GM12865 (cell line): ENCODE measurements at places on chromosomes 6 and 20.

DNA sequence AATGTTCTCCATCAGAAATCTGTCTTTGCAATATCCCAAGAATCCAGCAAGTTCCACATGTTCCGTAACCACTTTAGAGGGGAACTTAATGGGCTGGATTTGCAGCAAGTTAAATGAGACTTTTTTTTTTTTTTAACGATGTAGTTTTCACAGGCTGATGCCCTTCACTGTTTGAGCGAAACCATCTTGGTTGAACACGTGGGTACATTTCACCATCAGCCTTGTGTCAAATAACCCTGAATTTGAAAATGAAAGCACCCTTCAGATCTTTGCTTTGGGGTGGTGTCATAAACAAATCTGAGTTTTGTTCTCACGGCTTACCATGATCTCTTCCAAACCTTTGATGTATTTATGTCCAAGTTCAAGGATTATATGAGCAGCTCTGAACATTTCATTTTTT, 73.7 kb upstream of the EXOC2 start:
- peak; percentile 53 for DNase-seq

DNA sequence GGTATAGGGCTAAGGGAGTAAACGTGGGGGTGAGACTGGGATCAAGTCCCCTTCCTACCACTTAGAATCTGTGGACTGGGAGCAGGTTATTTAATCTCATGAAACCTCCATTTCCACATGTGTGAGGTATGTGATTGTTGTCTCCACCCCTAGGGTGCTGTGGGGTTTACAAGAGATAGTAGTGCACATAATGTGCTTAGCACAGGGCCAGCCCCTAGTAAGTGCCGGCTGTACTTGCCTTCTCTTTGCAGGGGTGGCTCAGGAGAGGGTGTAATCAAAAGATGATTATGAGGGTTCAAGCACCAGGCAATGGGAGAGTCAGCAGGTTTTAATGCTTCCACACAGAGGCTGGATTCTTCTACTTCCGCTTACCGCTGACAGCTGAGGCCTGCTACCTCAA, 6.9 kb downstream of the NT5E start:
- no peak for DNase-seq

- no peak for DNase-seq
Observed at GRCh38 chr6:118240878-118241528, 307.1 kb upstream of the PLN start.

DNA sequence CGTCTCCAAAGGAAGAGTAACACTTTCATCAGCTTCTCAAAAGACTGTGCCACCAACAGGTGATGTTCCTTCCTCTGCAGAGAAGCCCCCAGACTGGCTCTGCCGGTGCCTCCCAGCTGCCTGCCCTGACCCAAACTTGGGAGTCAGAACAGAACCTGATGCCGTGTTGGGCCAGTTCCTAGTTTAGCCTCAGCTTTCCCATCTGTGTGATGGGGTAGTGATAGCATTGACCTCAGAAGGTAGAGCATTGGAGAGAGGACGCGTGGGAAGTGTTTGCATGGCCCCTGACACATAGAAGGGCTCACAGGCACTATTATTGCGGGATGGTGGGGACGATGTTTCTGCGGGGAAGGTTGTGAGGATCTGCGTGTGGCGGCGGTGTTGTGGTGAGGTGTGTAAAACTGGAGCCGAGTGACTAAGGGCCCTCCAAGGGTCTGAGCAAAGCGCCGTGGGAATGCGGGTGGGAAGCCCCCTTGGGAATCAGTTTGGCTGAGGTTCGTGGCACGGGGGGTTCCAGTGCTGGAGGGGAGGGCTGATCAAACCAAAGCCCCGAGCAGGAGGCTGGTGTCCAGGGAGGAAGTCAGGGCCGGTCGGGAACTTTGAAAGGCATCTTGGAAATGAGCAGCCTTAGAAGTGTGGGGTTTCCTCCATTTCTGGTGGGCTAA, 1.7 kb downstream of the NTSR1 start:
- DNase-seq: no peak

DNA sequence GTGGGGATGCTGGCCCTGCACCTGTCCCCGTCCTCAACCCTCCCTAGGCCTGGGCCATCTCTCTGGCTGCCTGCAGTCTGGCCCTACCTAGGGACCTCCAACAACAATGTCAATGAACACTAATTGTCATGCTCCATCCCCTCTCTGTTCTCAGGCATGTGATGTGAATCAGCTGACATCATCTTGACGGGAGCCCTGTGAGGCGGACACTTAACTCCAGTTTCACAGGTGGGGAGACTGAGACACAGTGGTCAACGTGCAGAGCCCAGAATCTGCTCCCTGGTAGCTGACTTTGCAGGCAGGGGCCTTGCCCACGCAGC, 762 bp upstream of the TCEA2 start:
- no peak for DNase-seq

GRCh38 chr20:2176946-2177345, 75.3 kb downstream of the STK35 start:
- DNase-seq: no peak

- no peak for DNase-seq
Observed at GRCh38 chr6:137522198-137522798, 28.1 kb upstream of the OLIG3 start.

DNA sequence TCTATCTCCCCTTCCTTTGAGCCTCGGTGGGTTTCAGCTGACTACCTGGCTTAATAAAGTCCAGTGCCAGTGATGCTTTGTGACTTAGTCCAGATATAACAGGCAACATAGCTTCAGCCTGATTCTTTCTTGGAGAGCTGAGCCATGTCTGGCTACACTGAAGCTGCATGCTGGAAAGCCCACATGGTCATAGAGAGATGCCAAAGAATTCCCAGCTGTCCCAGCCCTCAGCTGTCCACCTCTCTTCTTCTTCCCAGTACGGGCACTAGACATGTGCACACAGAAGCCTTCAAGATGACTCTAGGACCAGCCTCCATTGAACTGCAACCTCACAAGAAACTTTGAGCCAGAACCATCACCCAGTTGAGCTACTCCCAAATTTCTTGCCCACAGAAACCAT, 154.1 kb upstream of the MYLIP start:
- no peak for DNase-seq

DNA sequence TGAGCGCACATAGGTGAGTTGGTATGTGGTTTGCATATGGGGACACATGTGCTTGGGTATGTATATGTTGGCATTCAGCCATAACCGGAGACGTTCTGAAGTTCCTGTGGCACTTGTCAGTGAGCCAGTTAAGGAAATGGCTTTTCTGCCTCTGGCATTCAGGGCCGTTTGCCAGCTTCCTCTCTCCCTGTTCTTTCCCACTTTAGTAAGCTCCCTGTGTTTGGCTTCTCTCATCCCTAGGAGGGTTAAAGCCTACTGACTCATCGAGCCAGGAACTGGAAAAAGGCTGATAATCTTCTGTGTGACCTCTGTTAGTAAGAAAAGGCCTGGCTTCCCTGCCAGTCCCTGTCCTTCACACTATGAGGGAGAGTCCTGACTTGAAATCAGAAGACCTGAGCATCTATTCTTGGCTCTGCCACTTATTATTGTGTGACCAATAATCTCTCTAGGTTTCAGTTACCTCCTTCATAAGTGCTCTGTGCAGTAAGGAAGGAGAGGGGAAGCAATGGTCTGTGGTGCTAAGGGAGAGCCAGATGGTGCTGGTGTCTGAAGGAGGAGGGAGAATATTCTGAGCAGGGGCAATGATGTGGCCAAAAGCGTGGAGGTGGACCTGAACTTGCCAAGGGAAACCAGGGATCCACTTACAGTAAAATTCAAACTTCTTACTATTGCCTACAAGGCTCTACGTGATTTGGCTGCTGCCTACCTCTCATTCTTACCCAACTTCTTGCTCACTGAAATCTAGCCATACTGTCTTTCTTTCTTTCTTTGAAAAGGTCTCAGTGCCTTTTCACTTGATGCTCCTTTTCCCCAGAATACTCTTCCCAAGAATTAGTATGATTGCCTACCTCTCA, 31.4 kb downstream of the ACSS2 start:
- DNase-seq: no peak

- no peak for DNase-seq
Observed at GRCh38 chr20:48064929-48065328, 279.6 kb upstream of the SULF2 start.

DNA sequence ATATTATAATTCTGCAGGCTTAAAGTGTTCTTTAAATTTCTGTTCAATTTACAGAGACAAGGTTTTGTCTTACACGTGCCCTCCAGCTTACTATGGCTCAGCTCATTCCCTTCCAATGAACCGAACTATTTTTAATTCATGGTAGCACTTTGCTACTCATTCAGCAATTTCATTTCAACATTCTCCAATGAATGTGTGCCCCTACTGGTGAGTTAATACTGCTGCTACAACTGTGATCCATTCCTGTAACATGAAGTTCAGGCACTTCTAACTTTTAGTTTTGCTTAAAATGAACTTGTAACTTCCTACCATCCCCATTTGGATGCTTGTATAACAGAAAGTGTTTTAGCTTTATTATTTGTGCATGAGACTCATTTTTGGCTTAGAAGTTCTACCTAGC, 99.7 kb downstream of the F13A1 start:
- peak; percentile 8 for DNase-seq

GRCh38 chr6:12327391-12327790, 37.2 kb downstream of the EDN1 start:
- DNase-seq: no peak

- DNase-seq: no peak
Observed at GRCh38 chr20:21712443-21713059, 7.1 kb downstream of the PAX1 start.

DNA sequence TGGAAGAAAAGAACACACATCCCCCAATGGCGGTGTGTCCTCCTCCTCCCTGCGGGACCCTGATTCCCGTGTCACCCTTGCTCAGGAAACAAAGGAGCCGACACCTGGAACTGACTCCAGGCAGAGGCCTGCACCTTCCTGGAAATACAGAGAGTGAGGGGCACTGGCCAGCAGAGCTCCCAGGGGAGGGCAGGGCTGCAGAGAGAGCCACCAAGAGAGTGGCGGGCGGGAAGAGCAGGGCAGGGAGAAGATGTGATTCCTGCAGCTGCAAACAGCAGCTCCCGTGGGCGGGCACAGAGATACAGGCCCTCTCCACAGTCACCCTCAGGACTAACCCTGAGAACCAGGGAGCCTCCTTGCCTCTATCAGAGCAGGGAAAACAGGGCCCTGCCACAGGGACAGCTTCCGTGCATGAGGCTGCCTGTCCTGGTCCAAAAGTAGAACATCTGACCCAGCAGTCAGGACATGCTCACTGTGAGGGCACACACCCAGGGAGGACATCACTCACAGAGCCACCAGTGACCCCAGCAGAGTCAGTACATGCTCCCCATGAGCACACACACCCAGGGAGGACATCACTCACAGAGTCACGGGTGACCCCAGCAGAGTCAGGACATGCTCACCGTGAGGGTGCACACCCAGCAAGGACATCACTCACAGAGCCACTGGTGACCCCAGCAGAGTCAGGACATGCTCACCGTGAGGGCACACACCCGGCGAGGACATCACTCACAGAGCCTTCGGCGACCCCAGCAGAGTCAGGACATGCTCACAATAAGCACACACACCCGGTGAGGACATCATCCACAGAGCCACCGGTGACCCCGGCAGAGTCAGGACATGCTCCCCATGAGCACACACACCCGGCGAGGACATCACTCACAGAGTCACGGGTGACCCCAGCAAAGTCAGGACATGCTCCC, 193.1 kb downstream of the DLL1 start:
- no peak for DNase-seq

DNA sequence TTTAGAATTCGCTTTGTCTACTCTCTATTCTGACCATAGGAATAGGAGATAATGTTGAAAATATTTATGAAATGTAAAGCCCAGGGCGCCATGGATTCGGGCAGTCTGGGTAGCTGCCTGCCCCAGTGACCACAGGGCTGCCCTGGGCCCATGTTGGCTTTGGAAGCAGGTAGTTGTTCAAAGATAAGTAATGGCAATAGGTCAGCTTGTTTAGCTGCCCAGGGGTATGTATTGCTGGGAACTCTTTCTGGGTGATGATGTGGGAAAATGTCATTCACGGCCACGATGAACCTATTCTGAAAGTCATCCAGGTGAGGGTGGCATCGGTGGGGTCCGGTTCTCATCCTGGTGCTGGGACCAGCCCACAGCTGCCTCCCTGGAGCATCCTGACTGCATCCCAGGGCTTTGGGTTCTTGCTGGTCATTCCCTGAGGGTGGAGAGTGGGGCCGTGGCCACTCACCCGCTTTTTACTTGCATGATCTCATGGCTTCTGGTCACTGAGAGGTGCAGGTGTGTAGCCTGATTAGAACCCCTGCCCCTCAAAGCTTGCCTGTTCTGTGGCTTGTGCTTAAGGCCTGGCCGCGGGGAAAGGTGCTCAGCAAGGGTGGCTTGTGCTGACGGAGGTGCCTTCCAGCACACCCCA, 102.8 kb downstream of the ERMARD start:
- no peak for DNase-seq

DNA sequence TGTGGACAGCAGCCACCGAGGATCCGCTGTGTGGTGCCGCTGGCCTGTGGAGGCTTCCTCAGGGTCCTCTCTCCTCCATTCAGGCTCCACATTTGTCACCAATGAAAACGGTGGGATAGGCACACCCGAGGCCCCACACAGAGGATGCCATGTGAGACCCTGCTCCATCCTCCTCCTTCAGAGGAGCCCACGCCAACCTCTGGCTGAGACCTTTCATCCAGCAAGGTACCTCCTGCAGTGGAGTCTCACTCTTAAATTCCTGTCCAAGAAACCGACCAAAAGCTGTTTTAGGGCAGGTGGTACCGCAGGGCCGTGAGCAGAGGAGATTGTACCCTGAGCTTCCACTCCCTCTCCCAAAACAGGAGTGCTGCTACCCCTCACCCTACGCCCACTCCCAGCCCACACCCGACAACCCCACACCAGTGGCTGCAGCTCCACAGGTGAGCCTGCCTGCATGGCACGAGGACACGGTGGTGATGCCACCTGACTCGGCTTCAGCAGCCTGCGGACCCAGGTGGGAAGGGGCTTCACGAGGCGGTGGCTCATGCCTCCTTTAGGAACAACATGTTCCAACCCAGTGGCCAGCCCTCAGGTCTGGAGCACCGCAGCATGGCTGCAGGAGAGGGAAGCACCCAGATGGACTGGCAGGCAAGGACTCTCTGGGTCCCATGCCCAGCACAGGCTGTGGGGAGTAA, 237.6 kb upstream of the AFDN start:
- DNase-seq: no peak

GRCh38 chr20:51987812-51988211, 185.5 kb upstream of the SALL4 start:
- DNase-seq: no peak

GRCh38 chr6:33192671-33193602, 670 bp upstream of the COL11A2 start:
- DNase-seq: no peak

DNA sequence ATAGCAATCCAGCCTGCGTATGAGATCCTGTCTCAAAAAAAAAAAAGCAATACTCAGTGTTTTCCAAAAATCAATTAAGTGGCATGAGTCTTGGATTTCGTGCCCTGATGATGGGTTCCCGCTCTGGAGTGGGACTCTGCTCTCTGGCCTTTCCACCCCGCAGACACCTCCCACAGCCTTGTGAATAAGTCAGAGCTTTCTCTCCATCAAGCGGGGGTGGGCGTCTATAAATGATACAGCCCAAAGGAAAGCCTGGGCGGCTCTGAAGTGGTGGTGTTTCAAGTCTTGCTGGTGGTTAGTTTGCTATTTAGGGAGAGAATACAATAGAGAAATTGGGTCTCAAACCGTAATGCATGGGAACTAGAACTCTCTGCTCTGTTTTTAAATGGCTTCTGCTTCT, 52.5 kb upstream of the TAGAP start:
- DNase-seq: no peak
